Keratinocyte (primary cell): ENCODE measurements at places on chromosomes 2 and 18. TPM values are rescaled to one million over a fixed set of nuclear protein-coding genes. Genes with fewer than 3 reads are reported as not detected.

GRCh38 chr2:29225814-29226213 is 110.6 kb downstream of the CLIP4 start:
- no peak overlapping the region for H3K4me3 ChIP-seq
- no peak for DNase-seq
- H3K27me3 ChIP-seq: peaks cover 40% of the 10 kb centered on the region
- H3K27ac ChIP-seq: no peak overlapping the region
- peaks cover 14% of the 10 kb centered on the region for H3K4me1 ChIP-seq

DNA sequence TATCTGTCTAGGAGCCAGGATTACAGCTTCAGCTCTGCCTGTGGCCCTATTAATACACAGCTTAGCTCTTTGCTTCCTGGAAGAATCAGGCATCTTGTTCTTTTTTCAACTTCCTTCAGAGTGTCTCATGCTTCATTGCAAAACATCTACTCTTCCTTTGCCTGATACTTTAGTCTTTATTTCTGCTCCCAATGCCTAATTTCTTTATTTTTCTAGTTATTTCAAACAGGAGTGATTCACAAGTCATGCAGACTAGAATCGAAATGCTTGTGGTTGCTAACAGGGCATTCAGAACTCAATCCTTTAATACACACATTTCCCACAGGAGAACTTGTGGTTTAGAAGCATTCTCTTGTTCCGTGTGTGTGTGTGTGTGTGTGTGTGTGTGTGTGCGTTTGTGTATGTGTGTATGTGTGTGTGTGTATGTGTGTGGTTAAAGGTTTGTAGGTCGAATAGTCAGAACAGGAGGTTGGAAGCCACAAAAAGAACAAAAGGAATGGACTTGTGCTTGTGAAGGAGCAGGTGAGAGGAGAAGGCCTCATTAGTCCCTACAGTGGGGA is 28.3 kb upstream of the INSIG2 start:
- no peaks in the 10 kb centered on the region for H3K27me3 ChIP-seq
- H3K4me3 ChIP-seq: no peak overlapping the region
- no peaks in the 10 kb centered on the region for H3K4me1 ChIP-seq

GRCh38 chr18:21444465-21445212 is 155.9 kb downstream of the ESCO1 start:
- H3K4me3 ChIP-seq: no peak overlapping the region
- peaks cover 7% of the 10 kb centered on the region for H3K4me1 ChIP-seq
- H3K27me3 ChIP-seq: no peaks in the 10 kb centered on the region
- DNase-seq: peak; percentile 17
- no peaks in the 10 kb centered on the region for H3K36me3 ChIP-seq

GPD2 gene
- 16.3 to 27.6 TPM (median 18.3 TPM) in 3 replicates for polyA plus RNA-seq

LINC00305 gene
- polyA plus RNA-seq: not detected in 3 replicates

GRCh38 chr18:27772081-27772480 is 404.8 kb downstream of the CDH2 start:
- H3K36me3 ChIP-seq: no peaks in the 10 kb centered on the region
- DNase-seq: no peak
- H3K4me1 ChIP-seq: no peaks in the 10 kb centered on the region
- no peak overlapping the region for H3K27ac ChIP-seq
- H3K4me3 ChIP-seq: no peak overlapping the region
- no peaks in the 10 kb centered on the region for H3K27me3 ChIP-seq

DNA sequence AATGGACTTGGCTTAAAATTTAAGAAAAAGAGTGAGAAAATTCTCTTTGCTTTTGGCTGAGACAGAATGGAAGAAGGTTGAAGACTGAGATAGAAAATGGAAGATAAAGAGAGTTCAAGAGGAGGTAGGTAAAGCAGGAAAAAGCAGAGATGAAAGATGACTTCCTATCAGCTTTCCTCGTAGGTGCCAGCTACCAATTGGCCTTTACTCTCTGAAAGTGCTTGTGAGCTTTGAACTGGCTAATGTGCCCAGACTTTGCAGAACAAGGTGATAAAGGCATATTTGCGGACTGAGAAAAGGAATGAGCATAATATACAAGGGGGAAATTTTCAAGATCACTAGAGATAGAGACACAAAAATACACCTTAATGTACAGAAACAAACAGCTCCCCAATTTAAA is 54.7 kb upstream of the UBE2E3 start:
- no peak overlapping the region for H3K27ac ChIP-seq
- H3K4me1 ChIP-seq: no peaks in the 10 kb centered on the region
- DNase-seq: no peak
- no peaks in the 10 kb centered on the region for H3K36me3 ChIP-seq

KLF11 gene
- 6.1 to 7.0 TPM (median 6.6 TPM) in 3 replicates for polyA plus RNA-seq

DNA sequence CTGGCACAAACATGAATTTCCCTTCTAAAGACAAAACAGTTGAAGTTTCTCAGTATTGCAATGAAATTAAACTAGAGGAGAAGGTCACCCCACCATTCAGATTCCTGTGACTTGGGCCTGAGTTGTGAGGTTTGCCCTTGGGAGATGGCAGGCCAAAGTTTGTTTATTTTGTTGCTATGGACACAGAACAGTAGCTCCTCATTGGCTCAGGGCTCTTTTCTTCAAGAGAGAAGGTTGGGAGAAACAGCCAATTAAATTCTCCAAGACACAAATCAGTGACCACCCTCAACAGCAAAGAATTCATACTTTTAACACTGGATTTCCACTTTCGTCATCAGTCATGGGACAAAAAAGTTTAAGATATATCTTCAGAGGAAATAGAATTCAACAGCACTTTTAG is at the start of gene FLACC1:
Gene FLACC1 (minus strand): TSS at position 125 of the 400 bp plus-strand sequence. CDS start 5,941 bp downstream, outside the sequence.
- H3K27me3 ChIP-seq: no peaks in the 10 kb centered on the region
- H3K36me3 ChIP-seq: no peaks in the 10 kb centered on the region
- no peak within 1 kb of the TSS for H3K4me3 ChIP-seq
- H3K27ac ChIP-seq: no peak within 1 kb of the TSS
- DNase-seq: no peak
- peaks cover 4% of the 10 kb centered on the region for H3K4me1 ChIP-seq

- H3K27ac ChIP-seq: peak overlapping the region; percentile 77
- no peaks in the 10 kb centered on the region for H3K27me3 ChIP-seq
- no peaks in the 10 kb centered on the region for H3K36me3 ChIP-seq
These were observed 871 bp upstream of the ALS2 start for GRCh38 chr2:201781557-201782051.

- peaks cover 4% of the 10 kb centered on the region for H3K4me1 ChIP-seq
- H3K4me3 ChIP-seq: no peak overlapping the region
- no peaks in the 10 kb centered on the region for H3K27me3 ChIP-seq
- H3K36me3 ChIP-seq: no peaks in the 10 kb centered on the region
These were observed 137.7 kb upstream of the PKDCC start for GRCh38 chr2:41910126-41910525.

DNA sequence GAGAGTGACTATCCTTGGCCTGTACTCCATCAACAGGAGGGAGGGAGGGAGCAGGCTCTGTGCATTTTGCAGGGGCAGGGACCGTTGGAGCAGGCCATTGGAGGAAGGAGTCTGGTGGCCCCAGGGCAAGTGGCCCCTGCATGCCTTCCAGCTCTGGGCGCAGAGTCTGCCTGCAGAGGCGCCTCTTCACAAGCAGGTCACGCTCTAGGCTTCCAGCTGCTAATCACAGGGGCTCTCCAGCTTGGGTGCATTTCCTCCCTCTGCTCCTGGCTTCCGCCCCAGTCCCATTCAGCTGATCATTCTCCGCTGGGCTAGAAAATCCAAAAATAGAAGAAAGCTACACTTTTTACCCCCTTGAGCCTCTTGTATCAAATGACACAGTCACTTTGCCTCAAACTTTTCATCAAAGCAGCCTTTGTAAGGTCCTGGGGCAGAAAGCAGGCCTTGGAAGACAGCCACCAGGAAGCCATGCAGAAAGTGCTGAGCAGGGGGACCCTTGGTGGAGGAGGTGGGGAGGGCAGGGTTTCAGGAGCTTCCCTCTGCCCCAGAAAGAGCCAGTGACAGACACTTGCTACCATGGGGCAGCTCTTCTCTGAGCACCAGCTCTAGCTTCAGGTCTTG is 11.3 kb downstream of the TMEM247 start:
- peaks cover 13% of the 10 kb centered on the region for H3K27me3 ChIP-seq
- no peak overlapping the region for H3K4me3 ChIP-seq
- H3K27ac ChIP-seq: no peak overlapping the region
- no peaks in the 10 kb centered on the region for H3K36me3 ChIP-seq

DNA sequence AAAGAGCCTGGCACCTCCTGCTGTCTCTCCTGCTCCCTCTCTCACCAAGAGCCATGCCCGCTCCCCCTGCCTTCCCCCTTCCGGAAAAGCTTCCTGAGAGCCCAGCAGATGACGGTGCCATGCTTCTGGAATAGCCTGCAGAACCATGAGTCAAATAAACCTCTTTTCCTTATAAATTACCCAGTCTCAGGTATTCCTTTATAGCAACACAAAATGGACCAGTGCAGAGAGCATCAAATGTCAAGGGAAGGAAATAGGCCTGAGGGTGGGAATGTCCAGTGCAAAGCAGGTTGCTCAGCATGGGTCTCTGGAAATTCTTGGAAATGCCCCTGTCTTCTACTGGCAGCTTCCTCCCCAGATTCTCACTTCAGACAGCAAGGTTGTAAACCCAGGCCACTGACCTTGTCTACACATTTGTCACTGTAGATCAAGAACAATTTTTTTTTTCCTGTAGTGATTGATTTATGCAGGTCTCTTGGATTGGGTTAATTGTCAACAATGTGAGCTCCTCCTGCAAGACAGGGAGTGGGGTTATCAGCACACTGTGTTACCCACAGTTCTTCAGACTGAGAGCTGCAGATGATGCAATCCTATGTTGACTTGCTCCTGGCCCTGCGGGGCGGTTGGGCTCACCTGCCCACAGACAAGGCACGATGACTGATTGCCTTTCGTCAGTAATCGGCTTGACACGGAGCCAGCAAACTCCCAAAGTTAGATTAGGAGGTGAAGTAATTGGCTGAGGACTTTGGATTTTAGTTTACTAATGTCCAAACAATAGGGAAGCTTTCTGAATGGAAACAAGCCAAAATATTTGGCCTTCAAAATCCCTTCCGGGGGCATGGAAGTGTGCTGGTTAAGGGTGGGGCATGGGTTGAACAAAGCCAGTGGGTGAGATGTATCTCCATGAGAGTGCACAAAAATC is 5.4 kb upstream of the BOD1L2 start:
- no peaks in the 10 kb centered on the region for H3K36me3 ChIP-seq
- H3K27me3 ChIP-seq: no peaks in the 10 kb centered on the region
- H3K4me3 ChIP-seq: no peak overlapping the region
- no peaks in the 10 kb centered on the region for H3K4me1 ChIP-seq
- no peak for DNase-seq
